ENCODE measurements at places on chromosomes 3 and 15.

- DNase-seq = no peak
Observed at GRCh38 chr15:95836536-95836935, 494.0 kb upstream of the NR2F2 start.

DNA sequence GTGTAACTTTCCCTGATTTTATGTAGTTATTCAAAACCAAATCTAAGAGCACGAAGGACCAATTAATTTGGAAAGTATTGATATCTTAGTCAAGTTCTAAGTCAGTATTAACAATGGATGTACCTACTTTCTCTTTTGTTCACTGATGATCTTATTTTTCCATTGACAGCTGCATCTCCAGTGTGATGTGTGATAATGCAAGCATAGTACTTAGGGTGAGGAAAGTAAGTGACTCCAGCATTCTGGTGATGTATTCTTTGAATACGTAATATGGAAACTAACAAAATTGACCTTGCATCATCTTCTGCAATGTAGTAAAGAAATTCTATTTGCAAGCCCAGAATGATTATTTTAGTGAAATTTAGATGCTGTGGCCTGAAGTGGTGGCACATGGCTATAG lies 22.4 kb downstream of the FBXW12 start:
- no peak for DNase-seq

GRCh38 chr3:98984024-98984423 lies 82.5 kb upstream of the DCBLD2 start:
- DNase-seq = no peak

DNA sequence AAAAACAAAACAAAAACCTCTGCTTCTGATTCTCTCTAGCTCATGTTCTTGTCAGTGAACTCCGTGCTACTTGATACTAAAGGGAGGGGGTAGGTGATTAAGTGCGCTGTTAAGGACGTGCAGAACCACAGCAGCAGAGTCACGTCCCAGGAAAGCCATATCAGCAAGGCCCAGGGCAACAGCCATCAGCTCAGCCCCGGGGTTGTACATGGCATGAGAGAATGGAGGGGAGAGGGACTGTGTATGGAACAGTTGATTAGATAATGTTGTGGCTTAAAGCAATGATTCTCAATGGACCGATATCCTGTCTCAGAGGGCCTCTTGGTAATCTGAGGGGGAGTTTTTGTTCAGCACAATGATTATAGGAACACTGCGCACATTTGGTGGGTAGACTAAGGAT lies 27.6 kb downstream of the C2CD4A start:
- no peak for DNase-seq

- no peak for DNase-seq
Observed at GRCh38 chr15:31223478-31224350, 102.9 kb upstream of the KLF13 start.

DNA sequence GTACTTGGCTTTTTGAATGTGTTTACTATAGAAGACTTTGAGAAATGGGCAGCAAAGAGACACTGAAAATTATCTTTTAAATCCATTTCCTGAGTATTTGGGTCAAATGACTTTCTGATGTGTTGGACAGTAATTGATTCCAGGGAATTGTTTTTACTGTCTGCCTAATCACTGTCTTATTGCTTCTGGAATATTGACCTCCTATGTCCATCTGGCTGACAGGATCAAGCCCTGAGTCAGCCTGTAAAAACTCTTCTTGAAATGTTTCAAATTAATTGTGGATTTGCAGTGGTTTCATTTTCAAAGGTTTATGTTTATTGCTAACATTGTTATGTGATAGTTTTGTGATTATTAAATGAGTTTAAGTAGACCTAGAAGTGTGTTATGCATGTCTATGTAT lies 50.6 kb upstream of the MLF1 start:
- DNase-seq = no peak
